ENCODE measurements at places on chromosomes 12 and 14.

DNA sequence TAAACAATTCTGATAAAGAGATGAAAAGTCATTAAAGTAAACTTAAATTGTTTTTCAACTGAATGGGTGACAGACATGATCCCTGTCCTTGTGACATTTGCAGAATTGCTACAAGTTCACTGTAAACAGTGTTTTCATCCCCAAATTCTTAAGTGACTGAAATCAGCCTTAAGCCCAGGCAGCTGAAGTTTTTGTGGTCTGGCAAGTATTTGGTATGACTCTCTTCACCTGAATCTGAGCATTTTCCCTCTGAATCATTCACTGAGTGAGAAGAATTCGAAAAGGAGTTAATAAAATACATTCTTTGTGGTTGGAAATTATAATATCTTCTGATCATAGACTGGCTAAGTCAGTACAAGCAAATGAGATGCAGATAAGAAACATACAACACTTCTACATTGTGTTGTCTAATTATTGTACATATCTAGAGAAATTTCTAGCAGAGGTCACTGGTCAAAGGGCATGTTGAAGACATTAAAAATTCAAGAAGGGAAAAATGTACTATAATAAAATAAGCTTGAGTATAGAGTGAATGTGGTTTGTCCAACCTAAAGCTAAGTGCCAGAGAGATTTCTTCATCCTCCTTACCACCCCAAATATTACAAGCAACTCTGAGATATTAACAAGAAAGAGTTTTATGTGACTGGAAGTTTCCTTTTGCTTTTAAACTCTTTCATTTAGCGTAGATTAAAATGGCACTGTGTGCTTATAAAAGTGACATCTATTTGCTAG lies 177.8 kb upstream of the DIO2 start:
- DNase-seq: peak; percentile 96

DNA sequence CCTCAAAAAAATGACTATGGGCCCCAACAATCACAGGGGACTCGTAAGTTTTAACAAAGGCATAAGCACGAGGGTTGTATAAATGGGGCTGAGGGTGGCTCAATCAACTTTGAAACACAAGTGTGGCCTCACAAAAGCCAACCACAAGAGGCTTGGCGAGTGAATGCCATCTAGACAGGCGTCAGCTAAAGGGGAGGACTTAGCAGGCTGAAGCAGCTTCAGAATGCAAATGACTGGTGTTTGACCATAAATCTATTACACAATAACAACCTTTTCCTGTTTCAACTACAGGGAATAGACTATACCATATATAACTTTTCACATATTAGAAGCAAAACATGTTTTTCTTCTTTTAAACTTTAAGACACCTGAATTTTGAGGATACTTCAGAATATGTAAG lies 777.9 kb downstream of the FSCB start:
- no peak for DNase-seq

DNA sequence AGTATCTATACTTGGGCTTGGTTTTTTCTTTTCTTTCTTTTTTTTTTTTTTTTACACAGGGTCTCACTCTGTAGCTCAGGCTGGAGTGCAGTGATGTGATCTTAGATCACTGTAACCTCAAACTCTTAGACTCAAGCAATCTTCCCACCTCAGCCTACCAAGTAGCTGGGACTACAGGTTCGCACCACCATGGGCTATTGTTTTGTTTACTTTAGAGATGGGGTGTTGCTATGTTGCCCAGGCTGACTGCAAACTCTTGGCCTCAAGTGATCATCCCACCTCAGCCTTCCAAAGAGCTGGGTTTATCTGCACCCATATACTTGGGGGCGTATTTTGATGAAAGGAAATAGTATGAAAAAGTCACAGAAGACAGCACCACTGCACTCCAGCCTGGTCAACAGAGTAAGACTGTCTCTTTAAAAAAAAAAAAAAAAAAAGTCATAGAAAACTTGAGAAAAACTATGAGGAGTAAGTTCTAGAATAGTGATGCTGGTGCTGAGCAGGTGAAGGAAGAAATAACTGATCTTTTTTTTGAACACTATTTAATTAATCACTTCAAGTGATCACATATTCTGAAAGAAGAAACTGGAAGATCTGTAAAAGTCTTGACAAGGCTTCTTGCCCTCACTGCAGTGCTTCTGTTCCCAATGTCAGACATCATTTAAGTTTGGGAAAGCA lies 53.8 kb upstream of the NPFF start:
- no peak for DNase-seq

DNA sequence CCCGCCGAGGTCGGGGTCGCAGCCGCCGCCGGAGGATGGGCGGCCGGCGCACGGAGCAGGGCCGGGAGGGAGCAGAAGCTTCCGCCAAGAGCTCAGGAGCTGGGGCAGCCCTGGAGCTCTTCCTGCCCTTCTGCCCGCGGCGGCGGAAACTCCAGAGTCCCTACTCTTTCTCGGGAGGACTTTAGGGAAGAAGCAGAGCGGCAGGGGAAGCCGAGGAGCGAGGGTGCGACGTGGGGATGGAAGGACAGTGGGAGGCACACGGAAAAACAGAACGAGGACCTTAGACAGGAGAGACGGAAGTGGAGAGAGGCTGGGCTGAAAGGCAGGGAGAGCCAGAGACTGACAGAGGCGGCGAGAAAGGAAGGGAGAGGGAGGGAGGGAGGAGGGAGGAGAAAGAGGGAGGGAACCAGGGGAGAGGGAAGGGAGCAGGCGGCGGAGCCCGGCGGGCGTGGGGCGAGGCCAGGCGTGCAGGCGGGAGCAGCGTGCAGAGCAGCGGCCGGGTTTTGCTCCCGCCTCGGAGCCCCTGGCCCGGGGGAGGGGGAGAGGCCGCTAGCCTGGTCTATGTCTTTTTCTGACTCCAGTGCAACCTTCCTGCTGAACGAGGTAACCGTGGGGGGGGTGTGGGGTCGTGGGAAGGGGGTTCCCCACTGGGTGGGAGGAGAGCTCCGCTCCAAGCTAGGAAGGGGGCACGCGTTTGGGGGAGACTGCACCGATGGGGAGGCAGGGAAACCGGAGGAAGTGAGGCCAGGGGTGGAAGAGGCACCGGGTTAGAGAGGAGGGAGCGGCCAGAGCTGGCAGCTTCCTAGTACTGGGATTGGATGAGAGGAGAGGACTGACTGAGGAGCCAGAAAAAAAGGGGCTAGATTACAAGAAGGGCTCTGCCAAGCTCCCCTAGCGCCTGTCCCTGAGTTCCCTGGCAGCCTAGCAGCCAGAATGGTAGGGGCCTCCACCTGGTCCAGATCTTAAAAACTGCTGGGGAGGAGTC lies 2.9 kb upstream of the CACNB3 start:
- peak; percentile 86 for DNase-seq

DNA sequence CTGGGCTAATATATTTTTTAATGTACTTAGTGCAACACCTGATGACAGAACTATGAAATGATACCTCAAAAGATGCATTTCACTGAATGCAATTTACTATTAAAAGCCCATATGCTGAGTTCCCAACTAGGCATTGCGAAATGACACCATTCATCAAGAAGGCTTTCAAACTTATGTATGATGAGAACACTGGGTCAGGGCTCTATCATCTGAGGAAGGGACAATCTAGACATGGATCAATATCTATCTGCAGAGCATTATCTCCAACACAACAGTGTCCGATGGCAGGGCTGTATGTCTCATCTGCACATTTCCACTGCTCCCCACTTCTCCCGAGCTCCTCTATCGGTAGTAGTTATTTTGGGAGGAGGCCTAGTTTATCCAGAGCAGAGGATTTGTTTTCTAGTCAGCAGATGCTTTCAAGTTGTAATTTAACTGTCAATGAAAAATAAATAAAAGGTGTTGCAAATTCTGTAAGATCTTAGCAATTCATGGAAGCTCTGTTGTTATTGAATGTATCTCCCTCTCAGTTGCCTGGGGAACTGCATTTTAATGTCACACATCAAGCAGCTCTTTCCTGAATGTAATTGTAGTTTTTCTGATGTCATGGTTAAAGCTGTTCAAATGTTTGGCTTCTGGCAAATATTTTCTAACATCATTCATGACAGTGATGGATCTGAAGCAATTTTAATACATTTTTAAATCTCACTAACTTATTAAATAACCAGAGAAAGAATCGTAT lies 7.4 kb upstream of the GCH1 start:
- no peak for DNase-seq

DNA sequence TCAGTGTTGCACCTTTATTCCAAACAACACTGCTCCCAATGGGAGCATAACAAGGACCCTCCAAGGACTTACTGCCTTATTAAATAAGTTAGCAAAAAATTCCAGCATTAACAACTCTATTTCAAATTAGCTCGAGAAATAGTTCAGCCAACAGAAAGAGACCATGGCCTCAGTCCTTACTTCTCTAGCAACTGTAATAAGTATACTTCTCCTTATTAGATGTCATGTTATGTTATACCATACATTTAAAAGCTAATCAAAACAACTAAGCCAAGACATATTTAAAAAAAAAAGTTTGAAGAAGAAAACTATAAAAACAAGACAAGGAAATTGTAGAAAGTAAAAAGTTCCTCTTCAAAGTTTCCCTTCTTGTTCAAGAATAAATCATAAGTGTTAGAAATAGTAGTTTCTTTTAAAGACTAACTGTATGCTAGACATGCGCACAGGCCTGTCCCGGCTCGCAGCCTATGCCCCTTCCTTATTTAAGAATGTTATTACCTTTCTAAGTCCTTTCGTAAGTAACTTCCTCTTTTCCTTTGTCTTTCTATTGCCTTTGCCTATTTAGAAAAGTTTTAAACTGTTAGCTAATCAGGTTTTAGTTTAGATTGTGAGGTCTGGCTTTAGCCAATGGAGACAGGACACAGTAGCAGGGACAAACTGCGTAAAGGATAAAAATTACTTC lies 68.6 kb downstream of the RESF1 start:
- no peak for DNase-seq

DNA sequence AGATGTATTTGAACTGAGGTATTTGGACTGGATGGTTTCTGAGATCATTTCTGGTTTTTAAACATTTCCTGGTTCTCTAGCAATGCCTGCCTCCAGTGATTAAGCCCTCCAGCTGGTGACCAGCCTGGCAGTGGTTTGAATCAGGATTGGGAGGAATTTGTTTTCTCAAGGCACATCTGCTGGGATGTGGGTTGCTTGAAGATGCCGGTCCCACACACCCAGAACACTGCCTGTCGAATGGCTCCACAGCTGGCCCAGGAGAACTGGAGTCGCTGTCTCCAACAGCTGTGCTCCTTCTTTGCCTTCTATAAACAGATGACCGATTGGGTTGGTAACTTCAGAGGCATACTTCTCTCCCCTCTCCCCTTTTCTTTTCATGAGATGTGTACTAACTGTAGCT lies 258.0 kb upstream of the DDHD1 start:
- DNase-seq: peak; percentile 39

GRCh38 chr12:70719071-70719470 lies 81.8 kb upstream of the PTPRB start:
- DNase-seq: no peak

DNA sequence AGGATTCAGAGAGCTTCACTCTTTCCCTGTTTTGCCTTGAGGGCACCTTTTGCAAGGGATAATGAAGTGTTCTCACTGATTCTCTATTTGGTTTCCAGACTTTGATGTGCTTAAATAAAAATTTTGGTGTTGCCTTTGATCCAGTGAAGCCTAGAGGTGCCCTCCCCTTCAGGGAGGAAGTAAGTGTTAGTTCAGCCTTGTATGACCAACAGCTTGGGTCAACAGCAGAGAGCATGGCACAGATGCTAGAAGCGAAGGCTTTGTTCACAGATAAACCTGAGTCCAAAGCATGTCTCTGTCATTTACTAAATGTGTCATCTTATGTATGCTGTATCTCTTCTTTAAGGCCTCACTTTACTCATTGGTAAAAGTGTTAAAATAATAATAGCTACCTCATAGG lies 52.8 kb upstream of the STXBP6 start:
- no peak for DNase-seq

DNA sequence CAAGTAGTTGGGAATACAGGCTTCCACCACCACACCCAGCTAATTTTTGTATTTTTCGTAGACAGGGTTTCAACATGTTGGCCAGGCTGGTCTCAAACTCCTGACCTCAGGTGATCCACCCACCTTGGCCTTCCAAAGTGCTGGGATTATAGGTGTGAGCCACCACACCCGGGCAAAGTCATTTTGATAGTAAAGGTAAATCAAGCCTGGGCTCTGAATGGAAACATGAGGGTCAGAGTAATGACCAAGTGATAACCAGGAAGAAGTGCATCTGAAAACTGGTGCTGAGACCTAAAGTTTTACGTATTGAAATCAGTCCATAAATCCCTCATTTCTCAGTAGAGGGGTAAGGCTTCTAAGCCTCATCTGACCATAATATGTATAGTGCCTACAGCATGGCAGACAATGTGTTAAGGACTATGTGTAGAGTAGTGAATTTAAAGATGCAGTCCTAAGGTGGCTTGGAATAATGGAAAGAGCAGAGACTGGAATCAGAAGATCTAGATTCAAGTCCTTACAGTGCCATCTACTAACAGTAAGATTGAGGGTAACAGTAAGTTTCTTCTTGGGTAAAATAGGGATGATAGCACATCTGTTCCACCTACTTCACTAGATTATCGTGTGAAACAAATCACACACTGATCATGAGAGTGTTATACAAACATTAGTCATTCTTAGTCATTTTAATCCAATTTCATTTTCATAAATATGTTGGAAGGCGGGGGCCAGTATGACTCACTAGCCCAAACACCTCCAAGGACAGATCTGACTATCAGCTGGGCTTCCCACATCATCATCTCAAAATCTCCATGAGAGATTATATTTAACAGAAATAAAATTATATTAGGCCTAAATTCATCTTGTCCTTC lies 11.2 kb downstream of the MAP4K5 start:
- peak; percentile 86 for DNase-seq

DNA sequence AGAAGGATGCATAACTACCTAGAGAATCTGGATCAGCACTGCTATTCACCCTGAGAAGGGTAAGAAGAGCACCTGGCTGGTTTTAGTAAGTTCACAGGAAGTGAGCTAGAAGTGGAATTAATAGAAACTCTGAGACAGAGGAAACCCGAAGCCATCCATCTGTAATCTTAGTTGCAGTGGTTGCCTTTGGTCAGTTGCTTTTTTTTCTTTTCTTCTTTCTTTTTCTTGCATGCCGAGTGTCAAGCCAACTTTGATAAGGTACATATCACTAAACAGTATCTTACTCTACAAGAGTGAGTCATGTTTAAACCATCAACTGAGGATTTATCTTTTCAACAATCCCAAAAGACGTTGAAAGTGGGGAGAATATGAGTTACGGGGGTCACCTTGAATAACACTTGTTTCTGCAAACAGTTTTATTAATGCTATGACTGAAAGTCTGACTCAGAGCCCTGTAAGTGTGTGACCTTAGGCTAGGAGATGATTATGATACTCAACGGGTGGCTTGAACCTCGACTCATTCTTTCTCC lies 26.7 kb downstream of the C12orf75 start:
- peak; percentile 46 for DNase-seq

DNA sequence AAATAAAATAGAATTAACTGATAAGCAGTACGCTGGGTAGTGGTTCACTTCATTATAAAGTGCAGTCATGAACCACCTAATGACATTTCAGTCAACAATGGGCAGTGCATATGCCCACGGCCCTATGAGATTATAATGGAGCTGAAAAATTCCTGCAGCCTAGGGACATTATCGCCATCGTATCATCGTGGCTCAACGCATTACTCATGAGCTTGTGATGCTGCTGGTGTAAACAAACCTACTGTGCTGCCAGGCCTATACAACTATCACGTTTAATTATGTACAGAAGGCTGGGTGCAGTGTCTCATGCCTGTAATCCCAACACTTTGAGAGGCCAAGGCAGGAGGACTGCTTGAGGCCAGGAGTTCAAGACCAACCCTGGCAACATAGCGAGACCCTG lies 62.3 kb upstream of the TMEM263 start:
- peak; percentile 10 for DNase-seq
